ENCODE measurements at places on chromosomes 7 and 10.

DNA sequence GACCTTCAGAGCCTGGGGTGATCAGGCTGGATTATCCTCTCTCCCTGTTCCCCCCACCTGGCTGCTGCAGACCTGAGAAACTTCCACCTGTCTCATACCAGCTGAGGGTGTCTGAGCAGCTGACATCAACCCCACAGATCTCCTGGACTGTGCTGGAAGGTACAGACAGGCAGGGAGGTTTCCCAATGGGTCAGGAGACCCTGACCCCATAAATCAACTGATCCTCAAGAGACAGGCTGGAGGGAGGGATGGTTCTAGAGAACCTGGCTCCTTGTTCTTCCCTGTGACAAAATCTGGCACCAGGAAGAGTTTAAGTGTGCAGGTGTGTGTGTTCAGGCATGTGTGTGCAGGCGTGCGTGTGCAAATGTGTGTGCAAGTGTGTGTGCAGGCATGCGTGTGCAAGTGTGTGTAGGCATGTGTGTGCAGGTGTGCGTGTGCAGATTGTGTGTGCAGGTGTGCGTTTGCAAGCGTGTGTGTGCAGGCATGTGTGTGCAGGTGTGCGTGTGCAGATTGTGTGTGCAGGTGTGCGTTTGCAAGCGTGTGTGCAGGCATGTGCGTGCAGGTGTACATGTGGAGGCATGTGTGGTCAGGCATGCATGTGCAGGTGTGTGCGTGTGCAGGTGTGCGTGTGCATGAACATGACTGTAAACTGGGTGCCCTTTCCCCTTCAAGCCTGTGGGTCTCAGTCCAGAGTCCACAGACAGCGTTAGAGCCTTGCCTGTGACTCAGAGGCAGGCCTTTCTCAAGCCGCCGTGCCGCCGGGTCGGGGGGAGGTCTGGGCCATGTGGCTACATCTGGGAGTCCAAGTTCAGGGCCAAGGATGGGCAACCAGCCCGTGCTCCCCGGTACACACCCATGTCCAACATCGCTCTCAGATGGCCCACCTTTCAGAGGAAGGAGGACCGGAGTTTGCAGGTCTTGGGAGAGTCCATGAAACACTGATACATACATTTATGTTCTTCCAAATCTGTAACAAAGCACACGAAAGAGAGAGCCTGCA is 50.1 kb upstream of the ELN start:
- no peak for DNase-seq

DNA sequence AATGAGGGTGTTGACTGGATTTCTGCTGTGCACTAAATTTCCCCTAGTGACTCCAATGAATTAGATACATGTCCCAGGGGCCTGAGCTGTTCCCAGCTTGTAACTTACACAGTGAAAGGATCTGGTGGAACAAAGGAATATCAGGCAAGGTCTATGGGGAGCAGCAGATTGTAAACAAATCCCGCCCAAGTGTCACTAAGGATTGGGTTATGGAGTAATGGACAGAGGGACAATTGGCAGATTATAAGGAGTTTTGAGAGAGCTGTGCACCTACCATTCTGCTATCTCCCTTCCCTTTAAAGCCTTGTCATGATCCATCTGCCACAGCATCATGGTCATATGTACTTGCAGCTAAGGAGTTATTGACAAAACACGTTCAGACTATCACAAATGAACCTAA is 183.0 kb downstream of the RAB11FIP2 start:
- DNase-seq, result no peak

DNA sequence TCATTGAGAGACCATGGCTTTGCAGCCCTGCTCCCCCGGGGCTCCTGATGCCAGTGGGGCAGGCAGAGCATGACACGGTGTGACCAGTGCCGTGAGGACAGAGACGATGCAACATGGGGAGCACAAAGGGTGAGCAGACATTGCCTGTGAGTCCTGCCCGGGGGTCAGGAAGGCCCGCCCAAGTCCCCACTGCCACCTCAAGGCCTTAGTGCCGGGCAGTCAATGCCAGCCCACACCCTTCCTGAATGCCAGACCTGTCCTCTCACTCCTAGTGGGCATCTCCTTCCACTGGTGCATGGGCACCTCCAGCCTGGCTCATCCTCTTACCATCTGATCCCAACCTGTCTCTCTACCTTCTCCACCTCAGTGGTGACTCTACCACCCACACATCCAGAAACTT is 157.9 kb upstream of the ZMIZ1 start:
- no peak for DNase-seq

DNA sequence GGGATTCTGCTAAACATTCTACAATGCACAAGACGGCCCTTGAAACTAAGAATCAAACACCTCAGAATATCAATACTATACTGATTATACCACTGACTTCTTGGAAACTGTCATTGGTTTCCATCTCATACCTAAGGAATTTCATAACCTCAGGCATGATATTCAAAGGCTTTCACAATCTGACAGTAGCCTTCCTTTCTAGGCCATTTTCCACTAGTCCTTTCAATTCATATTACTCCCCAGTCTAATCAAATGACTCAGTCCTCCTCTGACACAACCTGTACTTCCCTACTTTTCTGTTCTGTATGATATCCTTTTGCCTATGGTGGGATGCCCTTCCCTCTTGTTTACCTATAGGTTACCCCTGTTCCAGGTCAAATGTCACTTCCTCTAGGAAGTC is 48.3 kb downstream of the CSTF2T start:
- DNase-seq, result no peak

All from activated CD8-positive, alpha-beta memory T cell treated with anti-CD3 and anti-CD28 coated beads for 1 hour (primary cell).